Dorsolateral prefrontal cortex (tissue), 122 donors: ENCODE measurements at places on chromosomes 2 and 18. TPM values are rescaled to one million over a fixed set of nuclear protein-coding genes. Genes with fewer than 3 reads are reported as not detected.

DNA sequence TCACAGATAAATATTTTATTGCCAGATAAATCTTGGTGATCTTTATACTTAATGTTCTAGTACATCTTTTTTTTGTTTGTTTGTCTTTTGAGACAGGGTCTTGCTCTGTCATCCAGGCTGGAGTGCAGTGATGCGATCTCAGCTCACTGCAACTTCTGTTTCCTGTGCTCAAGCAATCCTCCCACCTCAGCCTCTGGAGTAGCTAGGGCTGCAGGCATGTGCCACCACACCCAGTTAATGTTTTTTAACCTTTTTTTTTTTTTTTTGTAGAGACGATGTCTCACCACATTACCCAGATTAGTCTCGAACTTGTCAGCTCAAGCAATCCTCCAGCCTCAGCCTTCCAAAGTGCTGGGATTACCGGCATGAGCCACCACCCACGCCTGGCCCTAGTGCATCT is 9.1 kb upstream of the C1GALT1C1L start:
- DNase-seq = no peak

Gene LRRC30
- not detected for total RNA-seq

DNA sequence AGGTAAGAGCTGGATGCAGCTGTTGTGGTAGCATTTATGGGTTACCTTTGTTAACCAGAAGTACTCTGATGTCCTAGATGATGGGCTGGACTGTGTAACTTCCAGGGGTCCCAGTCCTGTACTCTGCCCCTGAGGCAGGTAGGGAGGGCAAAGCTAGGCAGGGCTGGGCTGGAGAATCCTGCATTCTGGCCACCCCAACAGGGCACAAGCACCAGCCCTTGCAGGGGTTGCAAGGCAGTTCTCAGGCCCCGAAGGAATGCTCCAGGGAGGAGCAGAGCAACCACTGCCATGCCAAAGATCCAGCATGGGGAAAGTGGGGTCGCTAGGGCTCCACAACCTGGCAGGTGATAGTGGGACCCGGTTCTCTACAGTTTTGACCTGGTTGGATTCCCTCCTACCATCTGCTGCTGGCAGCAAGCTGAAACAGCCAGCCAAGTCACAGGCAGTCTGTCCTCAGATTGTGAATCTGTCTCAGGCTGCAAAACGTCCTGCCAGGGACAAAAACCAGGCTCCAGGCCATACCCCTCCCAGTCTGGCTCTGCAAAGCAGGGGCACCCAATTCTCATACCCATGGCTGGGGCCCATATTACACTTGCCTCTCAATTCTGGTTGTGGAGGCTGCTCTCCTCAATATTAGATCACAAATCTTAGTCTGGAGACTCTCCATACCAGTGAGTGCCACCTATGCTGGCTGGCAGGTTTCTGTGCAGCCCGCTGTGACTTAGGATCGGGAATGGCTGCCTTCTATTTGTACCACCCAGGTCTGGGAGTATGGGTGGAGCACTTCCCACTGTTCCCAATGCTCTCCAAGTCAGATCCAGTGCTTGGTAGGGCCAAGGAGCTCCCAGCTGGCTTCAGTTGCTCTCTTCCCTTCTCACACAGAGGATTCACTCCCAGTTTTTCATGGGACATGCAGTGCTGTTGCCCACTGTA is 61.1 kb downstream of the SMCHD1 start:
- DNase-seq = no peak

DNA sequence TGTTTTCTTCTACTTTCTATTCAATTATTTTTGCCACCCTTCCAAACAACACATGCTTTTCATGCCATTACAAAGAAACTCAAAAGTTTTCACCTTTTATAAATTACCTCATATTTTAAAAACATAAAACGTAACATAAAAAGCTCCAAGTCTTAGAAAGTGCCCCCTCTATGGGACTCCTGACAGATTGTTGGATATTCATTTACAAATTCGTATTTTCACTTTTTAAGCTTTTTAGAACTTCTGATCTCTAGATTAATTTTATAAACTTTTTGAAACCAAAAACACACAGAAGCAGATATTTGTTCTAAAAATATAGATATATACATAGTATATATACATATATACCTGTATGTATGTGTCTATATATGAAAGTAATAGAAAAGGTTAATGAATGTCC is 1.5 kb downstream of the COL5A2 start:
- DNase-seq = no peak
